Psoas muscle (tissue), 8 donors: ENCODE measurements at places on chromosomes 7 and 10. TPM values are rescaled to one million over a fixed set of nuclear protein-coding genes. Genes with fewer than 3 reads are reported as not detected.

- H3K27ac ChIP-seq, result no peak overlapping the region
- no peak for DNase-seq
- no peaks in the 10 kb centered on the region for H3K4me1 ChIP-seq
- no peaks in the 10 kb centered on the region for H3K27me3 ChIP-seq
These were observed 296.8 kb upstream of the CACNA2D1 start for GRCh38 chr7:82740246-82740848.

- peak overlapping the region; percentile 76 for H3K27ac ChIP-seq
- H3K27me3 ChIP-seq, result no peaks in the 10 kb centered on the region
- no peak for DNase-seq
These were observed 54.3 kb downstream of the EGFR start for GRCh38 chr7:55073051-55073511.

GRCh38 chr7:80619741-80620140, 18.7 kb upstream of the CD36 start:
- no peak for DNase-seq
- peaks cover 58% of the 10 kb centered on the region for H3K4me1 ChIP-seq
- no peaks in the 10 kb centered on the region for H3K36me3 ChIP-seq
- H3K27ac ChIP-seq, result peak overlapping the region; percentile 92
- H3K27me3 ChIP-seq, result no peaks in the 10 kb centered on the region
- H3K4me3 ChIP-seq, result no peak overlapping the region

DNA sequence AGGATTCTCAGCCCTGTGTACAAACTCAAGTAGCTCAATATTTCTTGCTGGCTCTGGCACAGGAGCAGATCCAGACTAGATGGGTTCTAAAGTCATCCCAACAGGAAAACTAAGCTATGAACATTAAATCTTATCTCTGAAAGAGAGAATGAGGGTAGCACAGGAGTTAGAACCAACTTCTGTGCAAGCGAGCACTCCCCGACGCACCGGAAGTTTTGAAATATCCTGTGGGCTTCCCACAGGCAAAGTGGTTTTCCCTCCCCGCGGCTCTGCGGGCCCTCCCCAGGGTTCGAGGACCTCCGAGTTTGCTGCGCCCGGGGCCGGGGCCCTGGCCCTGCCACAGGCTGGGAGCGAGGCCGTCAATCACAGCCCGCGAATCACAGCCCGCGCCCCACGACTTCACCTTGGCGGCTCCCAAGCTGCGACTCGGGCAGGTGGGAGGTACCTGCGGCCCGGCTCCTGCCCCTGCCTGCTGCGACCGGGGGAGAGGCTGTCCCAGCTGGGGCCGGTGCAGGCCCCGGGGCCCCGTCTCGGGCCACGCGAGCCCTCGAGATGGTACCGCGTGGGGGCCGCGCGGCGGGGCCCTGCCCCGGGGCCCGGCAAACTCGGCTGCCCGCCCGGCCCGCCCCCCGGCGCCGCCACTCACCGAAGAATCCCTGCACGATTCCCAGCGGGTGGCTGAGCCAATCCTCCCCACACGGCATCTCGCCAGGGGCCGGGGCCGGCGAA, 598 bp downstream of the MCMBP start:
- peak; percentile 50 for DNase-seq
- H3K4me3 ChIP-seq, result peak overlapping the region; percentile 75
- H3K27ac ChIP-seq, result peak overlapping the region; percentile 84
- no peaks in the 10 kb centered on the region for H3K27me3 ChIP-seq
- H3K4me1 ChIP-seq, result peaks cover 23% of the 10 kb centered on the region
- H3K36me3 ChIP-seq, result no peaks in the 10 kb centered on the region

CPED1 gene
- total RNA-seq, result 12.0 TPM
